Hematopoietic multipotent progenitor cell treated with erythropoietin and hydrocortisone succinate and interleukin-3 and kit ligand, for 15 days (in vitro differentiated cells): ENCODE measurements at places on chromosomes 5 and 9.

DNA sequence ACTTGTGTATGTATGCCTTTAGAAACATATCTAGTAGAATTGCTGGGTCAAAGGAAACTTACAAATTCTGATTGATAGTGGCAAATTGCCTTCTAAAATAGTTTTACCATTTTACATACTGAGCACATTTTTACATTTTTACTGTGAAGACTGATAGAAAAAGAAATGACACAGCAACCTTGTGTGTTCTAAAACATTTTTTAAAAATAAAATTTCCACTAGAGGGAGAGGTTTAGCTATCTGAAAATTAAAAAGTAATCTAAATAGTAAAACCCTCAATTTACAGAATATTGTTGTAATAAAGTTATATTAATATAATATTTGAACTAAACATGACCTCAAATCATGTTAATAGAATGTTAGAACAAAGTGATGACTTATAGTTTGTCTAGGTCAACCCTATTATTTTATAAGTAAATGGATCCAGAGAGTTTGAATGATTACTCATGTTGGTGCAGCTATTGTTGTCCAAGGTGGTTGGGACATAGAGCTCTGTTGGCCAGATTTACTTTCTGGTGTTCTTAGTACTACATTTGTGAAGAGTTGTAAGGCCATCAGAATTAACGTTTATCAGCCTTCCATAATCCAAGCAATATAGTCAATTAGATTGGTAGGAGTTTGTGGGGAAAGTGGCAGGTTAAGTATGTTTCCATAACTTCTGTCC is 17.2 kb downstream of the CENPP start:
- no peak for DNase-seq

GRCh38 chr5:142939006-142939405 is 168.8 kb downstream of the ARHGAP26 start:
- DNase-seq: no peak

DNA sequence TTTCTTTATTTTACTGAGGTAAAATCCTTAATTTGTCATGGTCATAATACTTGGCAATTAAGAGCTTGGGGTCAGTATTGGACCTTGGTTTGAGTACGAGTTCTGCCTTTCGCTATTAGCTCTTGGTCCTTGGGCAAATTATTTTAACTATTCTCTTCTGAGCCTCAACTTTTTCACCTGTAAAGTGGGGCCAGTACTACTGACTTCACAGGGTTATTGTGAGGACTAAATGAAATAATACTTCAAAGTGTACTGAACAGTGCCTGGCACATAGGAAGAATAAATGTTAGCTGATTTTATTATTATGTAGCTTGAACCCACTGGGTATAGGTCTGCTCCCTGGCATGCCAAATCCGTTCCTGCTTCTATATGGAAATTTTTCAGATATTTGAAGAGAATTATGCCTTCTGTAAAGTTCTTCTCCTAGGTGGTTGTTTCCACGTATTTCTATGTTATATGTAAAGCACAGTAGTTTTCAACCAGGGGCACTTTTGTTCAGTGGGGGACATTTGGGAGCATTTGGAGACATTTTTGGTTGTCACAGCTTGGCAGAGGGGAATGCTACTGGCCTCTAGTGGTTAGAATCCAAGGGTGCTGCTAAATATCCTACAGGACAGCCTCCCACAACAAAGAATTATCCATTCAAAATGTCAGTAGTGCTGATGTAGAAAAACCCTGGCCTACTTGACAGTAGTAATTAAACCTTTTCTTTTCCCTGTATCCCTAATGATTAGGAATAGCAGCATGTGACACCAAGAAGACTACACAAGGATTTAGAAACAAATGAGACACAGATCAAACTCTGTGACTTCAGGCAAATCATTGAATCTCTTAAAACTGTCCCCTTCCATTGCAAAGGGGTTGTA is 4.5 kb downstream of the RCL1 start:
- peak; percentile 85 for DNase-seq

- no peak for DNase-seq
Measured at GRCh38 chr5:171595801-171596231, 176.4 kb downstream of the FGF18 start.

- no peak for DNase-seq
Measured at GRCh38 chr5:143739746-143740145, 72.2 kb upstream of the HMHB1 start.

DNA sequence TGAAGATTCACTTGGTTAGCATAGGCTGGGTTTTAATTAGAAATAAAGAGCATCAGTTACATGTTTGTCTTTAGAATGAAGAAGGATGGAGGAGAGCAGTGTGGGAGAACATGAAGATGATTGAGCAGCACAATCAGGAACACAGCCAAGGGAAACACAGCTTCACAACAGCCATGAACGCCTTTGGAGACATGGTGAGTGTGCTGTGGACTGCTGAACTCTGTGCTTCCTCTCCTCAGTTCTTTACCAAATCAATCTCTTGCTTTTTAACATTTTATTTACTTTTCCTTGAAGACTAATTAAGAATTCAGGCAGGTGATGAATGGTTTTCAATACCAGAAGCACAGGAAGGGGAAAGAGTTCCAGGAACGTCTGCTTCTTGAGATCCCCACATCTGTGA is 38.2 kb upstream of the SPATA31E1 start:
- no peak for DNase-seq

GRCh38 chr5:93674866-93675459 is 66.4 kb downstream of the POU5F2 start:
- DNase-seq: peak; percentile 30
